ENCODE measurements at places on chromosomes 2 and 18.

DNA sequence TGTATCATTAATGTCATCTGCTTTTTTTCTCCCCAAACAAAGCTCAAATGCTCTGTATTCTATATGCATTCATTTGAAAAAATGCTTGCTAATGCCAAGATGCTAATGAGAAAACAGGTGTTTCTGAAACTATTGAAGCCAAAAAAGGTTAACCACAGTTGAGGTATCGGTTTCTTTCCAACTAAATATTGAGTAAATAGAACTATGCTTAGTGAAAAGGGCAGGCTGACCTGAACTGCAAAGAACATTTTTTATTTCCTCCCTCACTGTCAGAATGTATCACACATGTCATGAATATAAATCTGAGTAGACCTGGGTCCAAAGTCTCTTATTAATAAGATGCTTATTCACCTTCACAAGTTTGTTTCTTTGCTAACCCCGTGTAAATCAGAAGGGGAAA is 866.6 kb downstream of the CPS1 start:
- no peak for DNase-seq

- DNase-seq = no peak
These were observed 222.3 kb downstream of the SH3RF3 start for GRCh38 chr2:109351164-109351756.

GRCh38 chr2:13001408-13001807 is 284.7 kb downstream of the TRIB2 start:
- no peak for DNase-seq

DNA sequence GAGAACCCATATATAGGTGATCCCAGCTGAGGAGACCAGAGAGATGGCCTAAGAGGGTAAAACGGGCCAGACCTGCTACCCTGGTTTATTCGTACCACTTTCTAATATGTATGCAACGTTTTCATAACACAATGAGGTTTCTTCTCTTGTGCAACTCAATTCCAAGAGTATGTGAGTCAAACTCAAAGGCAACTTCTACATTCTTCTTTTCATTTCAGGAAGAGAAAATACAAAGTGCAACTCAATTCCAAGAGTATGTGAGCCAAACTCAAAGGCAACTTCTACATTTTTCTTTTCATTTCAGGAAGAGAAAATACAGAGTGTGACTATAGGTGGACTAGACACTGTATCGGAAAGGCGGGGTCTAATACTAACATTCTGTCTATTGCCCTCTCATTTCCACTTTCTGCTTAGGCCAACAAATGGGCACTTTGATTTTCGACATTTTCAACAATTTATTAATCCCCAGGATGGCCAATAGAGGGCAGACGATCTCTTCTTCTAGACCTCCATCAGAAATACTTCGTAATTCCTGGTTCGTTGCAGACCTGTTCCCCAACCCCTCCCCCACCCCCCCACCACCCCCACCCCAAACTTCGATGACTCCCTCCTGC is 3.7 kb upstream of the CRIM1 start:
- DNase-seq = peak; percentile 64

DNA sequence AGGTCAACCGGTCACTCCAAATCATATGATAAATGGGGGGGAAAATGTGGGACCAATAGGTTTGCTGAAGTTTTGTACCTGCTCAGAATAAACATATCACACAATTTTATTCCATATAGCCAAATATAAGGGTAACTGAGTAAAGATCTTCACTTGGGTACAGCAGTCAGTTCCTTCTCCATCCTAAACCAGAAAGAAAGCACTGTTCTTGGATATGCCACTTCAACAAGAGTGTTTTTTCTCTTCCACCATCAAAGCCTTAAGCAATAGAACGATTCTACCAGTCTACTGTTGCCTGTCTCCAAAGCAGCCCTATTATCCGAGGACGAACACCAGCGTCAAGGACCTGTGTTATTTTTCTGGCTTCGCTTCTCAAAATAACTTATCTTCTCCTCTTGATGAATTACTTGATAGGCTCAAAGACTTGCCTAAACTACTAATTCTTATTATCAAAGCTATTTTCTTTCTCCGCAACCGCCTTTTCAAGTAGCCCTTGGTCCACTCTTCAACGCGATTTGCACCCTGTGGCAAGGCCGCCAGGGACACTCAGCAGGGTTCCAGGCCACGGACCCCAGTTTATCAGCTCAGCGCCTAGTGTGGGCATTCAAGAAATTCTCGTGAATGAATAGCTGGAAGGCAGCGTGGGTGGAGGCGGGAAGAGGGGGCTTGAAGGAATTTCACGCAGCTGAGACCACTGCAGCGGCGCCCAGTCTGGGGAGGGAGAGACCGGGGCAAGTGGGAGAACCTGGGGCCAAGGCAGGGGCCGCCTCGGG is 646 bp downstream of the ALS2 start:
- DNase-seq = no peak

- no peak for DNase-seq
These were observed 230.5 kb downstream of the MYCN start for GRCh38 chr2:16170675-16171424.

DNA sequence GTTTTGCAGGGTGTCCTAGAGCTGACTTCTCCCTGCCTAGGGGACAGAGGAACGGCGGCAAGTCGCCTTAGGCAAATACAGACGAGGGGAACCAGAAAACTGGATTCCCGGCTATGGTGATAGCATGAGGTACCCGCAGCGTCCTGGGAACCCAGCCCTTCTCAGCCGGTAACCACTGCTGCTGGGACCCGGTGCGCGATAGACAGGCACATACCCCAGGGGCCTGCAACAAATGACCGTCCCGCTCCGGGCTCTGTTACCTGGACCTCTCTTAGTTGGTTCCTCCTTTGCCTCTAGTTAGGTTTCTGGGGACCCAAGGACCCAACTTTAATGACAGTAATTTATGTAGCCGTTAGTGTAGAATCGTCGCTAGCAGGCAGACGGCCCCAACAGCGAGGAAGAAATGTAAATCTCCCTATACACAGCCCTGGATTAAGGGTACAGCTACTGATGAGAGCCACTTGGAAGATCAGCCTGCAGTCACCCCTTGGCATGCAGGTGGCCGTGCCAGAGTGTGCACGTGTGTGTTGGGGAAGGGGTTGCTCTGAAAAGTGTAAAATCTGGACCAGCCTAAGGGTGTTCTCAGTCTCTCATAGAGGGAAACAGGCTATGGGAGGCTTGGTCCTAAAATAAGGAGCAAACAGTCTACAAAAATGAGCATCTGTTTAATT is 819 bp upstream of the SERPINE2 start:
- DNase-seq = no peak

All from hematopoietic multipotent progenitor cell (in vitro differentiated cells).